ENCODE measurements at places on chromosomes 12 and 14.

DNA sequence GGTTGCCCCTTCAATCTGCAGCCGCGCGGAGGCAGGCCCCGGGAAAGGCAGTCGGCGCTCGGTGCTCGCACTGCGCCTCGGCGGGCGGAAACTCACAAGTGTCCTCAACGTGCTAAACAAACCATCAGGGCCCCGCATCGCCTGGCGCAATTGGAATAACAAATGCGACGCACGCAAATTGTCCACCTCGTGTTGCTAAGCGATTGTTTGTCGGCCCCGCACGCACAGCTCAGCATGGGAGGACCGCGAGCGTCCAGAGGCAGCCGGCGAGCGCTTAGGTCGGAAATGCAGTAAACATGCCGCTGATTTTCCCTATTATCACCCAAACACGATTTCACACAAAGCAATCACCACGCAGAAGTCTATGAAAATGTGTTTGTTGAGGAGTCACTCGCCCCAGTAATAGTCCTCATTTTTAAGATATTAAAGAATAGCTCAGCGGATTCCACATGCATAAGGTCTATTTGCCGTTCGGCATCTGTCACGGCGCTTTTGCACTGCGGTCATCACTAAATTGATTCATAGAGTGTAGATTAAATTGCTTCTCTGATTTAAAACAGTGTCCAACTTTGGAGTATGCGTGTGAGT lies 3.2 kb upstream of the GSC start:
- no peak for DNase-seq

GRCh38 chr14:55301437-55302121 lies 30.4 kb downstream of the FBXO34 start:
- DNase-seq, result no peak

GRCh38 chr14:52310541-52310940 lies 3.6 kb upstream of the PTGER2 start:
- DNase-seq, result no peak

DNA sequence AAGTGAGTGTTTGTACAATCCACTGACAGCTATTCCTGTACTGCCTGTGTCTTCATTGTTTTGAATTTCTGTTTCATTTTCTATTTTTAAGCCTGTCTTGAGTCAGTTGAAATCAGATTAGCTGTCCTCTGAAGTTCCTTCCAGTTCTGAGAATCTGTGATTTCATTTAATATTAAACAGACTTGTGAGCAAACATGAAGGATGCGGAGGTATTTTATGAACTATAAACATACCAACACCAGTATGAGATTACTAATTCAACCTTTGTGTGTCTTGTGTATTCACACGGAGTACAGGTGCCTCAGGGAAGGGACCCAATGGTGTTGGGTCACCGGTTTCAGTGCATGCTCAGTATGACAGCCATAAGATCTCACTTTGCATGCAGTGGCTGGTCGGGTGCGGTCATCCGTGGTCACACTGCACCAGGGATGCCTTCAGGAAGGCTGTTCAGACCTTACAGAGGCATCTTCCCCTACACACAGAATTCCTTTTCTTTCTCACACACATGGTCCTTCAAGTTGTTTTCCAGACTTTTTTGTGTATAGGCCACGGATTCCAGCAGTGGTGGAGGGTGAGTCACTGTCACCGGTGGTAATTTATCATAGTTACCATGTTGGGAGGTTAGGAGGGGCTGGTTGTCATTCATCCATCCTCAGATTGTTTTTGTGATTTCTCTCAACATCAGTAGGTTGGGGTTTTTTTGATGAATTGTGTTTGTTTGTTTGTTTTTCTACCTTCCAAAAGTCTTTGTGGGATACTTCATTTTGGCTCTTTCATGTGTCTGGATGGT lies 103.0 kb upstream of the SFSWAP start:
- DNase-seq, result no peak

GRCh38 chr12:29150462-29150861 lies 1.4 kb downstream of the FAR2 start:
- DNase-seq, result no peak

GRCh38 chr12:15322164-15323061 lies at the start of gene PTPRO:
Gene PTPRO, plus strand, starts transcription at chr12:15322508.
- DNase-seq, result no peak

DNA sequence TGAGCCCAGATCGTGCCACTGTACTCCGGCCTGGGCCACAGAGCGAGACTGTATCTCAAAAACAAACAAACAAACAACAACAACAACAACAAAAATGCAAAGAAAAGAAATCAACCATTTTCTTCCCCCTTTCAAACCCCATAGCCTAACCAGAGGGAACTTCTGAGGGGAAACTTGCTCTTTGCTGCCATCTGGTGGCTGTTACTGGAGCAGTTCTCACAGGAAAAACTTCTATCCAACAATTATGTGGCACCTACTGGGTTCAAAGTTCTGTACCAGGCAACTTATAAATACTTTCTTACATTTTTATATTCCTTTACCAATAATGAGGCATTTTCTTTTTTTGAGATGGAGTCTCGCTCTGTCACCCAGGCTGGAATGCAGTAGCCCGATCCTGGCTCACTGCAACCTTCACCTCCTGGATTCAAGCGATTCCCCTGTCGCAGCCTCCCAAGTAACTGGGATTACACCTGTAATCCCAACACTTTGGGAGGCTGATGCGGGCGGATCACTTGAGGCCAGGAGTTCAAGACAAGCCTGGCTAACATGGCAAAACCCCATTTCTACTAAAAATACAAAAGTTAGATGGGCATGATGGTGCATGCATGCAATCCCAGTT lies 50.9 kb upstream of the BICDL1 start:
- peak; percentile 57 for DNase-seq

DNA sequence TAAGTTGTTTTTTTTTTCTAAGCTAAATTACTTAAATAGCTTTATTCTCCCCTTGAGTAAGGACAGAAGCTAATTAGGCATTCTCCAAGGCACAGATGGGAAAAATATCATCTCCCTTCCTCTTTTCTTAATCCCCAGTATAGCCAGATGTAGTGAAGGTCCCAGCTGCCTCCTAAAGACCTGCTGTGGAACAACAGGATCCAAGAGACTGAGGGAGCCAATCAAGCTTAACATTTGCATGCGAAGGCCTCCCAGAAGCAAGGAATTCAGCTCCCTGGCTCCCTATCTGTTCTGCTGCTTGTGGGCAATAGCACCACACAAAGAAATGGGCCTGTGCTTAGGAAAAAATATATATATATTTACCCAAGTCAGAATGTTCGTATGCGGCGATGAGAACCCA lies 255.2 kb downstream of the SYT1 start:
- no peak for DNase-seq

All from stimulated activated CD8-positive, alpha-beta memory T cell treated with anti-CD3 and anti-CD28 coated beads, Interleukin-4, amount 100 ng/mL, for 4 hours (primary cell).